ENCODE measurements at places on chromosomes 13 and 19.

- DNase-seq, result no peak
Observed at GRCh38 chr13:43776006-43776405, 10.8 kb downstream of the ENOX1 start.

DNA sequence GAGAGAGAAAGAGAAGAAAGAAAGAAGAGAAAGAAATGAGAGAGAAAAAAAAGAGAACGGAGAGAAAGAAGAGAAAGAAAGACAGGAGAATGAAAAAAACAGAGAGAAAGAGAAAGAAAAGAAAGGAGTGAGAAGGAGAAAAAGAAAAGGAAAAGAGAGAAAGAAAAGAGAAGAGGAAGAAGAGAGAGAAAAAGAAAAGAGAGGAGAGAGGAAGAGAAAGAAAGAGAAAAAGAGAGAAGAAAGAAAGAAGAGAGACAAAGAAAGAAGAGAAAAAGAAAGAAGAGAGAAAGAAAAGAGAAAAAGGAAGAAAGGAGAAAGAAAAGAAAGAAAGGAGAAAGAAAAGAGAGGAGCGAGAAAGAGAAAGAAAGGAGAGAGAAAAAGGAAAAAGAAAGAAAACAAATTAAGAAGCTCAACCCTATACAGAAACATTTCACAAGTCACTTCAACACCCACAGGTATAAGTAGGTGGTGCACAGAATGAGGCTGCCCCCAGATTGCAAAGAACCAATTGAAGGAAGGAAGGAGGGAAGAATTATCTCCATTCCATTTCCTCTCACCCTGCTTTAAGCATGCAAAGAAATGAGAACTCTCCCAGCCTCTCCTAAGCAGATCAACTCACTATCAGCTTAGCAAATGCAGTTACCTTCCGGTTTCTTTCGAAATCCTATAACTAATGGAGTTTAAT lies 98.8 kb upstream of the CACNA1A start:
- no peak for DNase-seq

- no peak for DNase-seq
Observed at GRCh38 chr13:65834897-65835296, 1395.2 kb downstream of the PCDH9 start.

- no peak for DNase-seq
Observed at GRCh38 chr13:44626176-44626575, 50.0 kb upstream of the TSC22D1 start.
